ENCODE measurements at places on chromosomes 1 and 21.

DNA sequence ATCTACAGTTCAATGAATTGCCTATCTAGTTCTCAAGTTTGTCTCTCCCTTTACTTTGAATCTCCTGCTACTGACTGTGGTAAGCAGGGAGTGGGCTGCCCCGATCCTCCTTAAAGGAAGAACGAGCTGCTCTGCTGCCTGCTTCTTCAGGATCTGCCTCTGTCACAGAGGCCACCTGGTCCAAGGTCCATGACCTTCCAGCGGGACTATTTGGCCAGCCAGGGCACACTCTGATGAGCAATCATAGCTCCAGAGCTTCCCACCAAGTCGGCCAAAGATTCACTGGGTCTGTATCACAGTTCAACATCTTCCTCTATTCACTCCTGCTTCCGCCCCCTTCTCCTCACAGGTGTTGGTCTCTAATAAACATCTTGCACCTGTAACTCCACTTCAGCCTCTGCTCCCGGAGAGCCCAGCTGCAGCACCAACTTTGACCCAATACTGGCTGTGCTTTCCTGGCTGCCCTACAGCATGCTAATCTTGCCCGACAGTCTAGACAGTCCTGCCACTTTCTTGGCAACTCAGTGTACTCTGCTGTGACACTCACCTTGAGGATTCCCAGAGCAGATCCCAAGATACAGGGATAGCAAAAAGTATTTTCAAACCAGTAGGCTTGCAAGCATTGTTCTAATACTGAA, 16.9 kb upstream of the MAP10 start:
- H3K27ac ChIP-seq = no peak overlapping the region
- no peak overlapping the region for H3K4me3 ChIP-seq
- H3K27me3 ChIP-seq = no peaks in the 10 kb centered on the region

GRCh38 chr1:15028616-15029015, 124.9 kb upstream of the TMEM51 start:
- no peaks in the 10 kb centered on the region for H3K27me3 ChIP-seq
- DNase-seq = no peak
- no peaks in the 10 kb centered on the region for H3K36me3 ChIP-seq
- no peak overlapping the region for H3K27ac ChIP-seq
- H3K4me1 ChIP-seq = peaks cover 3% of the 10 kb centered on the region
- H3K4me3 ChIP-seq = no peak overlapping the region

- H3K4me1 ChIP-seq = peaks cover 14% of the 10 kb centered on the region
- H3K36me3 ChIP-seq = no peaks in the 10 kb centered on the region
- H3K4me3 ChIP-seq = no peak overlapping the region
- H3K27me3 ChIP-seq = no peaks in the 10 kb centered on the region
Observed at GRCh38 chr1:203507759-203508158, 13.8 kb downstream of the OPTC start.

GRCh38 chr1:166155108-166155507, 11.7 kb downstream of the FAM78B start:
- no peak overlapping the region for H3K4me3 ChIP-seq
- no peaks in the 10 kb centered on the region for H3K36me3 ChIP-seq
- H3K4me1 ChIP-seq = no peaks in the 10 kb centered on the region
- H3K27ac ChIP-seq = no peak overlapping the region
- DNase-seq = no peak
- no peaks in the 10 kb centered on the region for H3K27me3 ChIP-seq

DNA sequence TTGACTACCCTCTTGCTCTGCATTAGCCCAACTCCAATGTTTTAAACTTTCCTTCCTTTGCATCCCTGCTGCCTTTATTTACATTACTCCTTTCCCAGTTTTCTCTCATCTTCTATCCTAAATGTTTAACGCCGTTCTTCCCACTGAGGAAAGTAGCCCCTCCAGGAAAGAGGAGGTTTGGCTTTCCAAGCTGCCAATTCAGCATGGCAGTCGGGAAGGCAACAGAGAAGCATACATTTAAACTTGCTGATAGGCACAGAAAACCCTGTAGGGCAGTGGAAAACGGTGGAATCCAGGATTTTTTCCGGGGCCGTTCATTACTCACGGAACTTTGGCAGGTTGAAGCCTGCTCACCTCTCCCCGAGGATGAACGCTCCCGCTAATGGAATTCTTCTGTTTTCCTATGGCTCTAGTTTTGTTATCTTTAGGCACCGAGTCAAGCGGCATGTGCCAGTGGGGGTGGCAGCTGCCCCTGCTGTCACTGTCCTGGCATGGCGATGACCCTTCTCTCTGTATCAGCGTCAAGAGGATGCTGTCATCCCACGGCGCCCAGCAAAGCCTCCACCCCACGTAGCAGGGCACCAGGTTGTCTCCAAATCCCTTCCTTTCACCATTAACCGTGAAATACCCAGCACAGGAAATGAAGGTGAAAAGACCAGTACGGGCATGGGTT, 48.3 kb downstream of the ZBTB18 start:
- no peaks in the 10 kb centered on the region for H3K27me3 ChIP-seq
- peaks cover 4% of the 10 kb centered on the region for H3K4me1 ChIP-seq
- DNase-seq = no peak
- H3K27ac ChIP-seq = no peak overlapping the region

GRCh38 chr1:72869873-72870272, 587.5 kb upstream of the NEGR1 start:
- no peak for DNase-seq
- no peaks in the 10 kb centered on the region for H3K4me1 ChIP-seq
- no peaks in the 10 kb centered on the region for H3K27me3 ChIP-seq

GRCh38 chr1:228405979-228406228, 731 bp downstream of the TRIM11 start:
- no peaks in the 10 kb centered on the region for H3K27me3 ChIP-seq
- H3K4me3 ChIP-seq = peak overlapping the region; percentile 95
- no peaks in the 10 kb centered on the region for H3K36me3 ChIP-seq
- DNase-seq = no peak
- peak overlapping the region; percentile 87 for H3K27ac ChIP-seq

GRCh38 chr1:74775735-74776134, 42.8 kb downstream of the TYW3 start:
- H3K27ac ChIP-seq = no peak overlapping the region
- no peak for DNase-seq
- no peak overlapping the region for H3K4me3 ChIP-seq
- no peaks in the 10 kb centered on the region for H3K4me1 ChIP-seq

DNA sequence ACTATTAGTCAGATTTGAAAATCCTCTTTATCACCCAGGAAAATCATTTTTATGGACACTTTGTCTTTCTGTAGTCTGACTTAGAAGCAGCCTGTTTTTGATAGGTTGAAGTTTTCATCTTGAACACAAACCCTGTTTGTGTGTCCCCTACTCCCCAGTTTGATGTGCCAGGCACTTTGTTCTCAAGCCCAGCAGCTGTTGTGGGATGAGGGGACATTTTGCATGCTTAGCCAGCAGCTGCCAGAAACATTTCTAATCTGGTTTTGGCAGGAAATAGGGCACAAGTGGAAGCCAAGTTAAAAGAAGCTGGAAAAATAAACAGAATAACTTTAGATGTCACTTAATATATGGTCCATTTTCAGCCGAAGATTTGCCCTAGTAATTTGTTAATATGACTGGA, 29.9 kb downstream of the ACTN2 start:
- no peak overlapping the region for H3K27ac ChIP-seq
- H3K36me3 ChIP-seq = no peaks in the 10 kb centered on the region

DNA sequence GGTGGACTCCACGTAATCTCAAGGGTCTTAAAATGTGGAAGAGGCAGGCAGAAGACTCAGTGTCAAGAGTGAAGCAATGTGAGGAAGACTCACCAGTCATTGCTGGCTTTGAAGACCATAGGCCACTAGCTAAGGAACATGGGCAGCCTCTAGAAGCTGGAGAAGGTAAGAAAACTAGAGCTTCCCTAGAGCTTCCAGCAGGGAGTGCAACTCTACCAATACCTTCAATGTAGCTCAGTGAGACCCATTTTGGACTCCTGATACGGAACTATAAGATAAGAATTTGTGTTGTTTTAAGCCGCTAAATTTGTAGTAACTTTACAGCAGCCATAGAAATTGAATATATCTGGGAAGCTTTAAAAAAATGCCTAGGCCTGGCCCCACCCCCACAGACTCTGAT, 18.9 kb downstream of the METTL13 start:
- no peak for DNase-seq
- peaks cover 12% of the 10 kb centered on the region for H3K4me1 ChIP-seq
- no peak overlapping the region for H3K27ac ChIP-seq
- no peak overlapping the region for H3K4me3 ChIP-seq
- peaks cover 22% of the 10 kb centered on the region for H3K36me3 ChIP-seq

DNA sequence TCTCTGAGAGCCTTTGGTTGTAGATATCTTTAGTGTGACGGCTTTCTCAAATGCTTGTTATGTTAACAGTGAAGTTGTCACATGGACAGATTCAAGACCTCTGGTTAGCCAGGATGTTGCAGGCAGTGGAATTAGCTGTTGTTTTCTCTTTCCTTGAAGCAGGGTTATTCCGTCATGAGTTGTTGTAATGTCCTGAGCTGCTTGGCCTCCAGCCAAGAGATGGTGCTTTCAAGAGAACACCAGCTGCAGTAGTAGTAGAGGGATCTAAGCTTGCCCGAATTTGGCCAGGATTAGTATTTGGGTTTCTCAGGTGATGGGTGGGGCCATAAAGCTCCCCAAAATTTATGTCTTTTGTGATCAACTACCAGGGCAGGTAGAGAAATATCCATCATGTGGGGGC, 13.4 kb downstream of the KCNE1 start:
- H3K27ac ChIP-seq = no peak overlapping the region
- H3K36me3 ChIP-seq = no peaks in the 10 kb centered on the region
- no peak for DNase-seq
- H3K4me3 ChIP-seq = no peak overlapping the region
- H3K4me1 ChIP-seq = no peaks in the 10 kb centered on the region

DNA sequence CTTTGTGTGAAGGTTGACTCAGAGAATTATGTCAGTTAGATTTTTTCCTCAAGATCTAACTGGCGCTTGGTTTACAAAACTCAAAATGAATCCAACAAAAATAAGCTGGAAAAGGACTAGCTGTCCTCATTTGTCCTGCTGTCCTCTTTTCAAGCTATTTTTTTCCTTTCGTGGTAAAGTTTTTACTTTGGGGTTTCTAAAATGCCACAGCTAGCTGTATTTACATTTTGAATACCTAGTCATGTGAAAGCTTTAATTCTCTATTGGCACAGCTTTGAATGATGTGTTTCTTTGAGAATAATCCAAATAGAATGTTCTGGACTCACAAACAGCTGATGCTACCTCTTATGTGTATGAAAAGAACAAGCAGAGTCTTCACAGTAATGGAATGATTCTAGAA, 673.6 kb upstream of the NR5A2 start:
- no peak overlapping the region for H3K27ac ChIP-seq
- no peak overlapping the region for H3K4me3 ChIP-seq
- no peaks in the 10 kb centered on the region for H3K36me3 ChIP-seq
- DNase-seq = no peak

- H3K4me1 ChIP-seq = peaks cover 22% of the 10 kb centered on the region
- no peak for DNase-seq
- H3K36me3 ChIP-seq = peaks cover 20% of the 10 kb centered on the region
- peak overlapping the region; percentile 56 for H3K27ac ChIP-seq
- H3K27me3 ChIP-seq = no peaks in the 10 kb centered on the region
Observed at GRCh38 chr1:6235296-6235677, 477 bp downstream of the ICMT start.

GRCh38 chr1:226671277-226671676, 67.8 kb downstream of the ITPKB start:
- peak overlapping the region; percentile 55 for H3K27ac ChIP-seq
- DNase-seq = no peak
- H3K27me3 ChIP-seq = no peaks in the 10 kb centered on the region
- H3K36me3 ChIP-seq = no peaks in the 10 kb centered on the region

GRCh38 chr1:110490791-110491451, 28.1 kb downstream of the KCNA10 start:
- H3K27me3 ChIP-seq = no peaks in the 10 kb centered on the region

DNA sequence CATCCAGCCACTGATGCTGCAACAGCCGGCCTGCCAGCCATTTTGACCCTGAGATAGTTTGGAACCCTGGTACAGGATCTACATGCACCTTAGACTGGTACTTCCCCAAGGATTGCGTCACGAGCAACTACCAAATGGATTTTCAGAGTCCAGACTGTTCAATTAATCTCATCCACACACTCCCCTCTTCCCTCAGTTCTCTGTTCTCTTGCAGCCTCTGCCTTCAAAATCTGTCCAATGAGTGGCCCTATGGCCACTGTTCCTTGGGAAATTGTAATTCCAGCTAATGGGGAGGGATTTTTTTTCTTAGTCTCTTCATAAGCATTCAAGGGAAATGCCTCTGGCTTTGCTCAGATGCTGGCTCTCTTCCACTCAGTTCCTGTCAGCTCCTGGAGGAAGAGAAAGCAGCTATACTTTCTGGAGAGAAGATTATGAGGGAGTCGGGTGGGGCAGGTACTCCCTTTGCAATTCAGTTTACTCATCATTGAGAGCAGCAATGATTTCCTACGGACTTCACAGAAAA, 19.8 kb upstream of the UAP1 start:
- H3K4me3 ChIP-seq = no peak overlapping the region
- H3K4me1 ChIP-seq = no peaks in the 10 kb centered on the region
- H3K36me3 ChIP-seq = no peaks in the 10 kb centered on the region
- H3K27ac ChIP-seq = peak overlapping the region; percentile 30
- no peaks in the 10 kb centered on the region for H3K27me3 ChIP-seq
- no peak for DNase-seq

- no peaks in the 10 kb centered on the region for H3K27me3 ChIP-seq
- no peak overlapping the region for H3K4me3 ChIP-seq
- DNase-seq = no peak
- H3K36me3 ChIP-seq = no peaks in the 10 kb centered on the region
Observed at GRCh38 chr1:179817789-179818188, 59.8 kb downstream of the TOR1AIP2 start.

- H3K27ac ChIP-seq = peak overlapping the region; percentile 79
- H3K4me3 ChIP-seq = no peak overlapping the region
- H3K36me3 ChIP-seq = no peaks in the 10 kb centered on the region
- H3K27me3 ChIP-seq = no peaks in the 10 kb centered on the region
Observed at GRCh38 chr1:172322219-172323061, 98.0 kb upstream of the C1orf105 start.

GRCh38 chr1:7557301-7557891, 213.7 kb upstream of the VAMP3 start:
- peaks cover 6% of the 10 kb centered on the region for H3K4me1 ChIP-seq
- DNase-seq = no peak
- no peak overlapping the region for H3K27ac ChIP-seq
- no peaks in the 10 kb centered on the region for H3K27me3 ChIP-seq
- no peak overlapping the region for H3K4me3 ChIP-seq

DNA sequence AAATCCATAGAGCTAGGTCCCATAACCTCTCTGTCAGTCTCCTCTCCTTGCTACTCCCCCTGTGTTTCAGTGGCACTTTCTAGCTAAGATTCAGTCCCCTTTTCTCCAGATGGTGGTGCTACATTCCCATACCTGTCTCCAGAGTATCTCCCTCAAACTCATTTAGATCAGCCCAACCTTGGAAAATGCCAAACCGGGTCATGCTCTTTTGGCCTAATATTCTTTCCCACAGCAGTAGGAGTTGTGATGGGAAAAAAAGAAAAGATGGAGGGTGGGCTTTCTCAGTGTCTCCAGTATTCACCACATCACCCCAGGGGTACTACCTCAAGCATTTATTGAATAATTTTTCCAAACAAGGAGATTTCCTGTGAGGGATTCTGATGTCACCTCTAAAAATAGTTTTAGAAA, 3.2 kb upstream of the RXFP4 start:
- no peak overlapping the region for H3K4me3 ChIP-seq
- no peak for DNase-seq
- no peaks in the 10 kb centered on the region for H3K27me3 ChIP-seq
- no peaks in the 10 kb centered on the region for H3K36me3 ChIP-seq
- peaks cover 61% of the 10 kb centered on the region for H3K4me1 ChIP-seq
